ENCODE measurements at places on chromosomes 2 and 18.

GRCh38 chr2:181876614-181877063, 14.9 kb upstream of the ITPRID2 start:
- DNase-seq, result no peak

- no peak for DNase-seq
Measured at GRCh38 chr2:100955226-100955625, 46.9 kb upstream of the RPL31 start.

DNA sequence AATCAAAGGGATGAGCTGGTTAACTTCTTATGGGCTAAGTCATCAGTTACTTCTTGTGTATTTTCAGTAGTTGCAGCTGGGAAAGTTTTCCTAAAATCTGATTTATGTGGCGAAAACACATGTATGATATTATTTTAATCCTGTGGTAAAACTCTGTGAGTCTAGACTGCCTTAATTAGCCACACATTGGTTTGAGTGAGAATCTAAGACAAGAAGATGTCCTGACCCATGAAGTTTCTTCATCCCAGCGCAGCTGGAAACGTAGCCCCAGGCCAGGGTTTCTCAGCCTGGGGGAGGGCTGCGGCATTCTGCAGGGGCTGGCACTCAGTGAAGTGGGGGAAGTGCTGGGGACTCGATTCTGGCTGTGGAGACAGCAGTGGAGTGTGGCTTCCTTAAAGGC, 44.7 kb upstream of the INHBB start:
- DNase-seq, result no peak

DNA sequence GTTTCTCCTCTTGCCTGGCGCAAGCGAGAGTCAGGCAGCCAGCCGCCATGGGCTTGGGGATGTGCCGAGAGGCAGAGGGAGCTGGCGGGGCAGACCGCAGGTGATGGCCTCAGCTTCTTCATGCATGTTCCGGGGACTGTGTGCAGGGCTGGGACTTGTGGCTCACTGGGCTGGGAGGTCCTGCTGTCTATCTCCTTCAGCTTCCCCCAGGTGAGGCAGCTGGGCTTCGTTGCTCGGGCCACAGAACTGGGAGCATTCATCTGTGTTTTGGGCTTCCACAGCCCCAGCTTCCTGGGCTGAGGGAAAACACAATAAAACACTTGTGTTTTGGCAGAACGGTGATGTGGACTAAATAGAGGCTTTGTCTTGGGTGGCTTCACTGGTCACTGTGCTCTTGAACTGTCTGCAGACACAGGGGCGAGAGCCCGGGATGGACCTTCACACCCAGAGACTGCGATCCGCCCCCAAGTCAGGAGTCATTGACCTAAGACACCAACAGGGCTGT, 93.5 kb downstream of the DYSF start:
- DNase-seq, result no peak

DNA sequence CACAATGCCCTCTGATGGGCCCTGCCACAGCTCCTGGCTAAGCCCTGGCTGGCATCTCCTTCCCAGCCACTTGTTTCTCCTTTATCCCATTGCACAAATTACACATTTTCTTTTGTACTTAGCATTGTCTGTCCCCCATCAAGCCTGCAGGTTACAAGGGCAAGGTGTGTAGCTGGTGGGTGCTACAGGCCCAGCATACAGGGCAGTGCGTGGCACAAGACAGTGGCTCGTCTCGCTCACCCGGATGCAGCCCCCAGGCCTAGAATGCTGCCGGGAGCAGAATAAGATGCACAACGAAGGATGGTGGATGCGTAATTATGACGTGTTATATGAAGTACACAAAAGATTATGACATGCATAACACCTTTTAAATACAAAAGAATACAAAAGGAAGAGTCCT, 87.6 kb downstream of the EIPR1 start:
- no peak for DNase-seq

- DNase-seq, result no peak
Measured at GRCh38 chr2:8225798-8226197, 456.1 kb upstream of the ID2 start.

DNA sequence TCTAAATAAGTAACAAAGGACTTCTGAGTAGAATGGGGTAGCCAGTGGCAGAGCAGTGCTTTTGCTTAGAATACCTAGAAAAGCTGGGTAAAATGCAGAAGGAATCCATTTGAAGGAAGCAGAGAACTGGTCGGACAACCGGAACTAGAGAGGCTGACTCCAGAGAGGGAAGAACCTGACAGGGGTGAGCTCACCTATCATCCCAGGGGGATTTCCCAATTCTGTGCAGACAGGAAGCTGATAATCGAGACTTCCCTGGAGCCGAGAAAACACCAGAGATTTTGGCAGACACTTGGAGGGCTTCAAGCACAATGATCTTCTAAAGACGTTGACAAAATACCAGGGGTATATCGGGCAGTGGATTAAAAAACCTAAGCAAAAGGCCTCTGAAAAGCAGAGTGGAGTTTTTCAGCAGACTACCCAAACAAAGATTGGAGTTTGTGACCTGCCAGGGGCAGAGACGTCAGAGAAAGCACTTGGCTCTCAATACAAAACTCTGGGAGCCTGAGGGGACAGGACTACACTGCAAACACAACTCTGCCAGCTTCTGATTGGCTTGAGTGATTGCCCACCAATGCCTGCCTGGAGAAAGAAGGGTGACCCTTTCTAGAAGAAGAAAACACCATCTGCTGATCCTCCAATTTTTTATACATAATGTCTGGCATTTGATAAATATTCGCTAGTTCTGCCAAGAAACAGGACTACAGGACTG, 67.5 kb upstream of the TTN start:
- no peak for DNase-seq

DNA sequence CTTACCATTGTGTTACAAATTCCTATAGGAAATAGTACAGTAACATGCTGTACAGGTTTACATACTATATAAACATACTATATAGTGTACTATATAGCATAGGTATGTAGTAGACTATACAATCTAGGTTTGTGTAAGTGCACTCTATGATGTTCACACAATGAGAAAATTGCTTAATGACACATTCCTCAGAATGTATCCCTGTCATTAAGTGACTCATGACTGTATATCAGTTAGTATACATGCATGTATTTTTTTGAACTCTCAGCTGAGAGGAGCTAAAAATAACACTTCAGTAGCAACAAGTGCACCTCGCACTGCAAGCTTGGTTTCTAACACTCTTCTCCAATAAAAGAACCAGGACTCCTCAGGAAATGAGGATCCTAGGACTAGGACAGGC, 19.5 kb upstream of the ASXL3 start:
- DNase-seq, result no peak

DNA sequence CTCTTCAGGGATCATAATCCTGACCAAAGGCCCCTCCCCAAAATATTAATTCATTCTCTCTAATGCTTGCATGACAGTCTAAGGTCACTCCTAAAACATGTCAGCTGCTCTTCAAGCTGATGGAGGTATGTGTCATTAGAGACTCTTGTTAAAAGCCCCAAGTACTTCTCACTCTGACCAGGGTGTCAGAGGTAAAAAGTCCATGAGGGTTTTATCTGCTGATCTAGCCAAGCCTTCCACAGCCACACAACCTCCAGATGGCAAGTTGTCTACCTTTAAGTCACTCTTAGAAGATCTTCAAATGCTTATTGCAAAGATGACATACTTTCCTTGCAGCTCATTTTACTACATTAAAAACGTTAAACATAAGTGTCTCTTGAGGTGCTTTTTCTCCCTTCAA, 83.6 kb upstream of the ETAA1 start:
- no peak for DNase-seq

DNA sequence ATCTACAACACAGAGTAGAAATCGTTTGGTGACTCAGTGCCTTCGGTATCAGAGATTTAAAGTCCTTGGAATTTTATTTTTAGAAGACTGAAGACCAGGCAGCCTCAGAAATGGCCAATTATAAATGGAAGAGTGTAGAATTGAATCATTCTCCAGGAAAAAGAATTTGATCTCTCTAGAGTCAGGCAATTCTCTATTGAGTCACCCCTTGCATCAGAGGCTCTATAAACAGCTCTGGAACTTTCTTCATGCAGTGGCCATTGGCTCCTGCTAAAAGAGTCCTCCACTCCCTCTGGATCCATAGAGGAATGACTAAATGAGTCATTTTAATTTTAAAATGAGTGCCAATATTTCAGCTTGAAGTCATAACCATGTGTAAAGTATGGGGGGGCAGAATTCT, 816.2 kb downstream of the TDRD15 start:
- DNase-seq, result no peak

DNA sequence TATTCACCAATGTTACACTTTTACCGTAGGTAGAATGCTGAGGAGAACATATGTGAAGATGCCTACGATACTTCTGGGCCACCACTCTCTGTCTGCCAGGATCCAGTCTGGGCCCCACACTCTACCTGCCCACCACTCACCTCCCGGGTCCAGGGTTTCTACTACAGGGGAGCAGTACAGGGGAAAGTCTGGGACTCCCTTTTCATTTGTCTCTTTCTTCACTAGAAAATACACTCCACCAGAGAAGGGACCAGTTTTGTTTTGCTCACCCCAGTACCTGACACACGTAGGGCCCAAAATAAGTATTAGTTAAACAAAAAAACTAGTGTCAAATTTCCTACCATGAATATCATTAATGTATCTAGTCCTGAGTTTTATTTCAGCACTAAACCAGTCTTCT, 21.1 kb downstream of the KANSL3 start:
- no peak for DNase-seq

DNA sequence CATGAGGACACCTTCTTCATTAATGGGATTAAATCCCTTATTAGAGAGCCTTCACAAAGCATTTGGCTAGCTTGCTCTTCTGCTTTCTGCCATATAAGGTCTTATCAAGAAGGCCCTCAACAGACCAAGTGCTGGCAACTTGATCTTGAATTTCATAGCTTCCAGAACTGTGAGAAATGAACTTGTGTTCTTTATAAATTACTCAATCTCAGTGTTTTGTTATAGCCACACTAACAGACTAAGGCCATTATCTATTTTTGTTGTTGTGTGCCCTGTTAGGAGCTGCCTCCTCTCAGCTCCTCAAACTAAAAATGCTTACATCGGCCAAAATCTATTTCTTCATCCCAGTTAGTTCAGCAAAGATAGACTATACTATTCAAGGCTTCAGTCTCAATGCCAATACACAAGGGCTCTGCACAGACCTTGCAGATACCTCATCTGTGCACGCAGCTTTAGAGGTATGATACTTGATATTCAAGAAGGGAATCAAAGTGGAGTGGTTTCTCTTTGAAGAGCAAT, 182.9 kb downstream of the GPD2 start:
- no peak for DNase-seq

DNA sequence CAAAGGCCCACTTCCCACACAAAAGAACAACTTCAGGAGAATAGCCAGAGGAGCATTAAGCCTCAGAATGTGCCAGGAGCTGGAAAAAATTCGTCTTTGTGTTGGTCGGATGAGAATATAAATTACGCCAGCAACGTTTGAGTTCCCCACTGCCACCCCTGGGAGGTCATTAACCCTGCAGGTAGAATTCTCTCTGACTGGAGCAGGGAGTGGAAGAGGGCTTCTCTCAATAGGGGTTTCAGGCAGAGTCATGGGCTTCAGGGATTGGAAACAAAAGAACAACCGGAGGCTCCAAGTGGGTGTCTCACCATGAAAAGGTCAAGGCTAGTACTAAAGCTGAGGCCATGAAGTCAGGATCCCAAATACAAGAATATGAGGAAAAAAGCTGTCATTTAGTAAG, 69.0 kb upstream of the DDX18 start:
- DNase-seq, result no peak

- DNase-seq, result no peak
Measured at GRCh38 chr2:71880287-71880686, 267.4 kb downstream of the CYP26B1 start.

- DNase-seq, result no peak
Measured at GRCh38 chr2:138155304-138155703, 191.0 kb downstream of the HNMT start.

GRCh38 chr2:46142546-46143428, 154.4 kb upstream of the EPAS1 start:
- DNase-seq, result no peak

DNA sequence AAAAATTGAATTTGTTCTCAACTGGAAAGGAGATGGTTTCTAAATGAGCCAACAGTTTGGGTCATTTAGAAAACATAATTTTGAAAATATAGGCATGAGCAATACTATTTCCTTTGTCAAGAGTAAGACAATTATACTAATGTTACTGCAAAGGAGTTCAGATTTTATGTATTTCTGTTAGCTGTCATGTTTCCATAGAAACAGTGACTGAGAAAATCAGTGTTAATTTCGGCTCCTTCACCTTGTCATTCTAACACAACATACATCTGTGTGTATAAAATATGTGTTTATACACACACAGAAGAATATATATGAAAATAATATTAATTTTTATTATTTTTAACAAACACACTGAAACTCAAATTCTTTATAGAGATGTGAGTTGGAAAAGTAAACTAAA, 178.0 kb upstream of the SPHKAP start:
- DNase-seq, result no peak

GRCh38 chr2:68351997-68352396, 13.1 kb upstream of the PLEK start:
- DNase-seq, result no peak

DNA sequence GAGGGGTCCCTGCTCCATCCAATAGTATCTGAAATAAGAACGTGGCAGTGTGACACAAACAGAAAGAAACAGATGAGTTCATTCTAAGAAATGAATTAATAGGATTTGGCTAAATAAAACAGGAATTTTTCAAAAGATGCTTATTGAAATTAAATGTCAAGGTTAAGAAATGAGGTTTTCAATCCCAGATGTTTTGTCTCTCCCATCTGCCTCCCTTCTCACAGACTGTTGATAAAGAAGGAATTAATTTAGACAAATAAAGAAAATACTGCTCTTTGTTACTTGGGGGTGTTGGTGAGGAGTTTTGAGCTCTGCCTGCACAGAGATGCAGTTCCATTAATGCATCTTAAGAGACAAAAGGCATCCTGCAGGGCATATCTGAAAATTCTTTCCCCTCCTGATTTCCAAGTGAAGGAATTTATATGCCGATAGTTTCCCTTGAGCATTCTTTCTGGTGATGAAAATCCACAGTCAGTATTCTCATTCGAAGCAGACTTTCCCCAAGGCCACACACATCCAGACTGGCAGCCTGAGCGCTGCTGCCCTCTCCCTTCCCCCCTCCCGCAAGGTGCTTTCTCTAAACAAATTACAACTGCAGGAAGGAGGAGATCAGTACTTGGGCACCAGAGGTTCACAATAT, 385.4 kb upstream of the RND3 start:
- DNase-seq, result no peak

GRCh38 chr2:176729706-176730569, 460.7 kb downstream of the MTX2 start:
- DNase-seq, result no peak

GRCh38 chr2:3458396-3459184, 60.7 kb downstream of the ADI1 start:
- DNase-seq, result no peak

DNA sequence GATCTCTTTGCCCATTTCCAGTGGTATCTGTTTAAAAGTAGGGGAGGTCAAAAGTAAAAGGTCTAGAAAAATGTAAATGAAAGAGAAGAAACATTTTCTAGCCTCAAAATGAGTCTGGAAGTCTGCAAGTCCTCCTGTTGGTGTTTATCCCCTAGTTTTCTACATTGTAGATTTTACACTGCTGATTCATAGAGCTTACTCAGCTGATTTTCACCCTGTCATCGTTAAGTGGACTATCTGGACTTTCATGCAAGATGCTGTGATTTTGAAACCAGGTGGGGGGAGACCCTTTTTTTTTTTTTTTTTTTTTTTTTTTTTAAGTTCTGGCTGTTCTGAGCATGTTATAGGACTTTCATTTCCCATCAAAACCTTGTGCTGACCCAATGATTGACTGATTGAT, 10.3 kb downstream of the HOXD3 start:
- no peak for DNase-seq

GRCh38 chr18:67733088-67733487, 216.6 kb upstream of the DSEL start:
- no peak for DNase-seq
